OCI-LY7 (cell line): ENCODE measurements at places on chromosomes 11 and 22. TPM values are rescaled to one million over a fixed set of nuclear protein-coding genes. Genes with fewer than 3 reads are reported as not detected.

DNA sequence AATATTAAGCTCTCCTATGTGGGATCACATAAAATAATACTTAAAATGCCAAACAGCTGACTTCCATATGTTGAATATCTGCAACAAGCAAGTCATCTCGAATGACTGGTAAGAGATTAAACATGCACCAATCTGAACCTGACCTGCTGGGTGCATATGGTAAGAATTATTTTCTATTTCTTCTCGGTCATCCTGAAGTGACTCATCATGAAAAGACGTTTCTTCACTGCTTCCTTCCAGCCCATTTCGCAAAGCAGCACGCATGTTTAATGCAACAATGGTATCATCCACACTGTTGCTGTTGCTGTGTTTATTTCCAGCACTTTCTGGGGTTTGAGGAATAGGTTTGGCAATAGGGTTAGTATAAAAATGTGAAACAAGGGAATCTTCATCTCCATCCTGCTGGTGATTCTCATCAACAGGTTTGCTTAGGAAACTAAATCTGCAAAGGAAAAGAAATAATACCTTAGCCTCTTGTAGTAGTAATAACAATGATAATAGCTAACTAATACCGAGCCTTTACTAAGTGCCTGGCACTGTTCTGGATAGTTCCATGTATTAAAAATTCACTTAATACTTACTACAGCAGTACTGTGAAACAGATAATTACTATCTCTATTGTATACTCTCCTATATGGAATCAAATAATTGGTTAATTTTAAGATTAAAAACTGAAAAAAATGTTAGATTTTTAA is 52.0 kb upstream of the CHRNA10 start:
- DNase-seq, result no peak

- no peak for DNase-seq
Measured at GRCh38 chr11:61840371-61840770, 12.3 kb downstream of the FADS2 start.

- DNase-seq, result no peak
Measured at GRCh38 chr11:70601861-70602538, 203.7 kb downstream of the CTTN start.

The PHF21B gene
- total RNA-seq, result 12.4 TPM in 2 replicates

DNA sequence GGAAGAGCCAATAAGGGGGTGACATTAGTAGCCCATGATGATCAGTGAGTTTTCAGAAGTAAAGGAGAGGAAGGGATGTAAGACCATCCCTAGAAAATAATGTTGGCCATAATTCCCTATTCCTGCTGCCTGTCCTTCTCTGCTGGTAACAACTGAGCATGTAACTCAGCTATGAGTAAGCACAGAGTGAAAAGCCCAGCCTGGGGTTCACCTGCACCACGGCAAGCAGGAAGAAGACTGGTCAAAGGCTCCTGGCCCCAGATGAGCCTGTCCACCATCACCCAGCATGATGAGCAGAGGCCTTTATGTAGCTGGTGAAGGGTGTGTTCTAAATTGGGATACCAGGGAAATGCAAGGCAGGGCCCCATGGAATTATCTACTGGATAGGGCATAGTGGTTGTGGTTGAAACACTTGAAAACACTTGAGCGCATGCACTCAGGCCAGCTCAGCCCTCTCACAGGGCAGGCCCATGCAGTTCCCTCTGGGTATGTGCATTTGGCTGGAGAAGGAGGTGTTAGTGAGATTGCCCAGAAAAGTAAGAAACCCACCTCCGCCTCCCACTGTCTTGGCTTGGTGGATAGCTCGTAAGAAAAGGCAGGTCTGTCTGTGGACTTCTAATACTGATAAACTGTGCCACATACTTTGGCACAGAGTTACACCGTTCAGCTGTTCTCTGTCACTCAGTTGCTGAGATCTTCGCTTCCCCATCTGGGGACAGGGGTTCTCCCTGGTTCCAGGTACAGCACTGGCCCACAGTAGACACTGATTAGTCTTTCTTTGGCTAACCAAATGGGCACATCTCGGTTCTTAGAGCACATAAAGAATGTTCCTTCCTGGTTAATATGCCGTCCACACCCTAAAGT is 86.8 kb downstream of the AMOTL1 start:
- no peak for DNase-seq

- DNase-seq, result no peak
Measured at GRCh38 chr22:41898645-41899044, 16.2 kb downstream of the SHISA8 start.

DNA sequence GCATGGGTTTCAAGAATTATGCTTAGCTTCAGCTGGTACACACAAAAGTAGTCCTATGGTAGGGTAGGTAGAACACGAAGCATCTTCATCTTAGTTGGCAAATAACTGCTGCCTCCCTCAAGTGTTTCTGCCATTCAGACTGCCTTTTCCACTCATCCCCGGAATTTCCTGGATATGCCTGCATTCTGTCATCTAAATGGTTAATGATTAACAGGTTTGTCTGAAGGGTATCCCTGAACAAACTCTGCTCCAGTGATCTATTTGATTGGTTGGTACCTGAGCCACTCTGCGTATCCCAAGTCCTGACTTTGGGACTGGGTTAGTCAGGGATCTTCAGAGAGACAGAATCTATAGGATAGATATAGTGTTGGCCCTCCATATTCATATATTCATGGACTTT is 272.3 kb upstream of the RAG2 start:
- no peak for DNase-seq

GRCh38 chr11:62457478-62457877 is 38.6 kb downstream of the SCGB1A1 start:
- DNase-seq, result no peak

The DYNC2H1 gene
- 0.44 and 0.46 TPM in 2 replicates for total RNA-seq

GRCh38 chr22:46738647-46739093 is 618 bp upstream of the CERK start:
- DNase-seq, result no peak

- DNase-seq, result peak; percentile 47
Measured at GRCh38 chr11:6755303-6755952, 16.3 kb downstream of the OR2AG2 start.

The CASP4 gene
- total RNA-seq, result 1.4 and 1.6 TPM in 2 replicates

DNA sequence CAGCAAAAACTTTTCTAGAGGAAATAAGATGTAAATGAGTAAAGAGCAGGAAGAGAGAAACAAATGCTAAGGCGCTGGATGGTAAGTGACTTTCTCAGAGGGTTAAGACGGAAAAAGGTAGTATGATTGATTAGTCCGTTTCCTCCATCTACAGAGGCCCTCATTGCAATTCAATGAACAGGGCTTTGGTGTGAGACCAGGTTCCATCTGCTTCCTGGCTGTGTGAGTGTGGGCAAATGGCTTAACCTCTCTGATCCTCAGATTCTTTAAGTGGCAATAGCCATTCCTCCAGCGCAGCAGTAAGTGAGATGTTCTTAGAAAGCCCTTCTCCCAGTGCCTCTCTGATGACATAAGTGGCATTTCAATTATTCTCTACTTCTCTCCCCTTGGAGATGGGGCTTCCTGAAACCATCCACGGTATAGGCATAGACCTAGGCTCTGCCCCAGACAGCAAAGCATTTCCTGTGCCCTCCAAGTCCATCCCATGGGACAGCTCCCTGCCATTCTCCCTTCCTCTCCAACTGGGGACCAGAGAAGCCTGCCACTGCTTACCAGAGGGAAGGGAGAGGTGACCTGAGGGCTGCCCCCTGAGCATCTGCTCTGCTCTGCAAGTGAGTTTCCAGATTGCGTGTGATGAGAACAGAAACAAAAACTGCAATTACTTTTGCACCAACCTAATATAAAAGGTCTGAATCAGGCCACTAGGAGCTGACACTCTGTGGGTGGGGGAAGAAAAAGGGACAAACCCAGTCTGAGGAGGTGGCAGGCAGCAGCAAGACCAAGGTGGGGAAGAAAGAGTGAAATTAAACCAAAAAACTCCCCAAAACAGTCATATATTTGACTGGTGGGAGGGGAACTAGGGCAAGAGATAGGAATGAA is 12.7 kb upstream of the CD44 start:
- peak; percentile 37 for DNase-seq

DNA sequence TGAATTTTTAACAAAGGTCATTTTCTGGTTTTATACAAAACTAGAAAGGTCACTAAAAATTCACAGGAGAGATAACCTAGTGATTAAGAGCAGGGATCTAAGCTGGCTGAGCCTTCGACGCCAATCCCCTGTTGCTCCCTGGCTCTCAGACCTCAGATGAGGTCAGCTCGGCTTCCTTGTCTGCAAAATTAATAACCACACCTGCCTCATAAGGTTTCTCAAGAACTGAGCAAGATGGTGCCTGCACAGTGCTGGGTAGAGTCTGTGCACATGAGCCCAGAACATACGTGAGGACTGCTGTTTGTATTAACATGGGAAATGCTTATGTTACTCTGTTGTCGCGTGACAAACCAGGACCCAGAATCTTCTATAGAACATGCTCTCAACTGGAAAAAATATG is 24.4 kb upstream of the CD5 start:
- DNase-seq, result no peak

GRCh38 chr11:32288276-32288675 is 147.1 kb downstream of the WT1 start:
- no peak for DNase-seq

DNA sequence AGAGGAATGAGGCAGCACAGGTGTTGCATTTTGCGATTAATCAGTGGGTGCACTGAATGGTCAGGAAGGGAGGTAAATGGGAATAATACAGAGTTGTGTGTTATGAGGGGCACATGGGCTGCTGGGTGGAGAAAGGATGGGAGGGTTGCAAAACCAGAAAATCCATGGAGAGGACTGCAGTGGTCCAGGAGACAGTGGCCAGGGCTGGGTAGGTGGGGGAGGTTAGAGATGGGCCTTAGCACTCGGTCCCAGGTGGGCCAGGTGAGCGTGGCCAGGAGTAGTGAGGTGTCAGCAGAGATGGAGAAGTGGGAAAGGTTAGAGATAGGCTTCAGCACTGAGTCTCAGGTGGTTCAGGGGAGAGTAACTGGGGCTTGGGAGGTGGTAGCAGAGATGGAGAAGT is 399.1 kb upstream of the LARGE1 start:
- no peak for DNase-seq

DNA sequence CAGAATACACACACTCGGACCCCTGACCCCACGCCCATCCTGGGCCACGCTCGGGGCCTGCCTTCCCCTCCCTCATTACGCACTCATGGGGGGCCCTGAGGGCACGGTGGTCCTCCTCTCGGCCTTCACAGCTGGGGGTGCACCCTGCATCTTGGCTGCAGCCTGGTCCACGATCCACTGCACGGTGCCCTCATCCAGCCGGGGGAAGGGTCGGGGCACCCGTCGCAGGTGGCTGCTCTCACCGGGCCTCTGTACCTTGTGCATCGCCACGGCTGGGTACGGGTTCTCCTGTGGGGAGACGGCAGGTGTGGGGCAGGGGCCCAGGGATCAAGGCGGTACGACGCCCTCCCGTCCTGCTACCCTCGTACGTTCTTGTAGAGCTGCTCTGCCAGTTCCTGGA is 10.4 kb downstream of the SBF1 start:
- no peak for DNase-seq

- no peak for DNase-seq
Measured at GRCh38 chr11:75625991-75626888, 42.6 kb downstream of the MAP6 start.

DNA sequence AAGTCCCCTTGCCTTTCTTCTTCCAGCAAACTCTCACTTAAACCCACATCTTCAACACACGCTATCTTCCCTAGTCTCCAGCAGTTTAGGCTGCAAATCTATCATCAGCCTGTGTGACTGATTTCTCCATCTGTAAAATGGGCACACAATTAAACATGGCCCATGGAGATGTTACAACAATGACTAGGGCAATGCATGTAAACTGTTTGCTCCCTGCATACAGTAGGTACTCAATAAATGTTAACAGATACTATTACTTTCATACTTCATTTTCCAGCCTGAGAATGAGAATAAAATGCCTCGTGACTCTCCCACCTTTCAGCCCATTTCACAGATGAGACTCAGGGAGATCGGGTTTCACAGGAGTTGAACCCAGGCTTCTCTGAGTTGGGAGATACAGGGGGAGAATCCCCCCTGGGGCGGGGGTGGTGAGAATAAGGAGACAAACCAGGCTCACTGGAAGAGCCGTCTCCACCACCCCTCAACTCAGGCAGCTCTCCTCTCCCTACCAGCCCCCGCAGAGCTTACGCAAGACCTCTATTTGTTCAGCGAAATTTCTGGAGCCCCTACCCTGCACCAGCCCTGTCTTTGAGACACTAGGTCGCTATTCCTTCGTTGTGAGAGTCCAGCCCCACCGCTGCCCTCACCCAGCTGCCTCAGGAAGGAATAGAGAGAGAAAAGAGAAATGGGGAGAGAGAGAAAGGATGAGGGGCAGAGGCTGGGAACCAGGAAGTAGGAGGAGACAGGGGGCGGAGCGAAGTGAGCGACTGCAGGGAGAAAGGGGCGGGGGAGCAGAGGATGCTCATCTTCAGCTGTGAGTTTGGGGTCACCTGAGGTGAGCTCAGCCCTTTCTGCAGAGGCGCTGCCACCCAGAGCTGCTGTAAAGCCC is 42.1 kb upstream of the KLHL35 start:
- peak; percentile 61 for DNase-seq

The C11orf87 gene
- not detected in 2 replicates for total RNA-seq

The DDI1 gene
- total RNA-seq, result not detected in 2 replicates

DNA sequence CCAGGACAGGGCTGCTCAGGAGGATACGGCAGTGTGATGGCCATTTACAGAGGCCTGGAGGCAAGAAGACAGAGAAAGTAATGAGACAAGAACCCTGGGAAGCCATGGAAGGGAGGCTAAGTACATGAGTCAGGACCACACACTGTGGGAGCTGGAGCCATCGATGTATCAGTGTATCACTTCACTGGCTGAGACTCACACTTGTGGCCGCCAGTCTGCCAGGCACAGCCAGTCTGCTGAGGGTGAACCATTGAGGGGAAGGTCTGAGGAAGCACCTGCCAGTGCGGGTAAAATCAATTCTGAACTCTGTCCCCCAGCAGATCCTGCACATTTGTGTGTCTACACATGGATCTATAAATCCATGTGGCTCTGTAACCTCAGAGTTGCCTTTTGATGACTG is 195.6 kb downstream of the GRIK4 start:
- DNase-seq, result no peak

GRCh38 chr11:9057888-9058287 is 33.5 kb downstream of the SCUBE2 start:
- DNase-seq, result no peak

DNA sequence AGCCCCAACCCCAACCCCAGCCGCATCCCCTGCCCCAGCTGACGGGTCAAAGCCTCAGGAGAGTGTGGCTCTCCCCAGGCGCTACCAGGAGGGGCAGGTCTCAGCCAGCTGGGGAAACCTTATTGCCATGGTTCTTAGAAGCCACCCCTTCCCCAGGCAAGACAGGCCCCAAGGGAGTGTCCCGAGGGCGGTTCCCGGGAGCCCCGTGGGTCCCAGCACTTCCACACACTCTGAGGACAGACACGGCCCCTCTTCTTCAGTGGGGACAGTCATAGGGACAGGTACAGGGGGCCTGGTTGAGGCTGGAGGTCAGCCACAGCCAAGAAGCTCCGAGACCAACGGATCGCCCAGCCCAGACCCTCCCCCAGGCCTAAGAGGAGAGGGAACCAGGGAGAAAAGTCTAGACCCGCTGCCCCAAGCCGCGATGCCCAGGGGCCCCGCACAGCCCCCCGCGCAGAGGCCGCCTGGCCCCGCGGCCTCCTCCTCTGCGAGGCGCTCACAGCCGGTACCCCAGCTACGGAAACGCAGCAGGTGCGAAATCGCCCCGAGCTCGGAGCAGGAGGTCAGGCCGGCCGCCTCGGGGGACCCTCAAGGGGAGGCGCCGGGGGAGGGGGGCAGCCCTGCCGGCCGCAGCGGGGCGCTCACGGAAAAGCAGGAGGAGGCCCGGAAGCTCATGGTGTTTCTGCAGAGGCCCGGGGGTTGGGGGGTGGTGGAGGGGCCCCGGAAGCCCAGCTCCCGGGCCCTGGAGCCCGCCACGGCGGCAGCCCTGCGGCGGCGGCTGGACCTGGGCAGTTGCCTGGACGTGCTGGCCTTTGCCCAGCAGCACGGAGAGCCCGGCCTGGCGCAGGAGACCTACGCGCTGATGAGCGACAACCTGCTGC is 2.6 kb downstream of the KLHDC7B start:
- peak; percentile 41 for DNase-seq

The NXPE2 gene
- not detected in 2 replicates for total RNA-seq
